ENCODE measurements at places on chromosomes 7 and 10.

DNA sequence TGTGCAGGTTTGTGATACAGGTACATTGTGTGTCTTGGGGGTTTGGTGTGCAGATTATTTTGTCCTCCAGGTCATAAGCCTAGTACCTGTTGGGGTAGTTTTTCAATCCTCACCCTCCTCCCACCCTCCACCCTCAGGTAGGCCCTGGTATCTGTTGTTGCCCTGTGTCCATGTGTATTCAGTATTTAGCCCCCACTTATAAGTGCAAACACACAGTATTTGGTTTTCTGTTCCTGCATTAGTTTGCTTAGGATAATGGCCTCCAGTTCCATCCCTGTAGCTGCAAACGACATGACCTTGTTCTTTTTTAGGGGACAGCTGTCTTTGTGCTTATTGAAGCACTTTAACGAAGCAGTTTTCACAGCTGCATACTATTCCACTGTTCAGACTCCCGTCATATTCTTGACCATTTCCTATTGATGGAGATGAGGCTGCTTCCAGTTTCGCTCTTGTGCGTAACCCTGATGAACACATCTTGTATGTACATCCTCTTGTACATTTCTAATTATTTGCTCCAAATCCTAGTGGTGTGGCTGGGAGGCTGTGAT, 47.4 kb downstream of the LHPP start:
- no peak for DNase-seq

GRCh38 chr10:97574374-97575126, 2.0 kb downstream of the ANKRD2 start:
- no peak for DNase-seq

DNA sequence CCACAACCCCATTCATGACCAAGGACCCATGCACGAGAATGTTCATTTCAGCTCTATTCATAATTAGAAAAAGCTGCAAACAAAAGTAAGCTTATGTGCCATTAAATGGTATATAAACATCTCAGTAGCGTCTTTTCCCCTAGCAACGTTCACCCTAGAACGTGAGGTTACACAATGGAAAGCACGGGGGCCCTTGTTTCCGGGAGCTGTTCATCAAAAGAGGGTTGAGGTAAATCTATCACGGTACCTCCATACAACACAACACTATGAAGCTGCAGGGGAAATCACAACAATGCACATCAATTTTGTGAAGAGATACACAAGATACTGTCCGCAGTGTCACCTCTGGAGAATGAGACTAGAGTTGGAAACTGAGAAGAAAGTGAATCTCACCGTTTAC, 80.9 kb upstream of the DDC start:
- DNase-seq, result no peak

GRCh38 chr7:43768887-43769272, 10.4 kb downstream of the BLVRA start:
- no peak for DNase-seq

DNA sequence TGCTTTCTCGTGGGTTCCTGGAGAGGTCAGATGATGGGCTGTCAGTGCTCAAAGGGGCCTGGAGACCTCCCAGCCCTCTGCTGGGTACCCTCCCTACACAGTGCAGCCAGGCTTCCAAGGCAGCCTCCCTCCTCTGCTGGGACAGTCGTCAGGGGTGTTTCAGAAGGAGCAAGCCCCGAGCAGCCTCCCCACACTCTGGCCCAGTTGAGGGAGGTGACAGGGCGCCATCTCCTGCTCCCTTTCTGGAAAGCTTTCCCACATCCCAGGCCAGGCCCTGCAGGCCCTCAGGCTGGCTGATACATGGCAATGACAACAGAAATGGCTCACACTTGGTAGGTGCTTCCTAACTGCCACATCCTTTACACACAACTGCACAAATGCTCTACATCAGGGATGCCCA, 32.1 kb downstream of the KCNMA1 start:
- DNase-seq, result no peak

GRCh38 chr7:108234281-108234680, 104.1 kb upstream of the LAMB4 start:
- DNase-seq, result no peak

- DNase-seq, result no peak
These were observed 260.2 kb downstream of the AUTS2 start for GRCh38 chr7:69858471-69858870.

DNA sequence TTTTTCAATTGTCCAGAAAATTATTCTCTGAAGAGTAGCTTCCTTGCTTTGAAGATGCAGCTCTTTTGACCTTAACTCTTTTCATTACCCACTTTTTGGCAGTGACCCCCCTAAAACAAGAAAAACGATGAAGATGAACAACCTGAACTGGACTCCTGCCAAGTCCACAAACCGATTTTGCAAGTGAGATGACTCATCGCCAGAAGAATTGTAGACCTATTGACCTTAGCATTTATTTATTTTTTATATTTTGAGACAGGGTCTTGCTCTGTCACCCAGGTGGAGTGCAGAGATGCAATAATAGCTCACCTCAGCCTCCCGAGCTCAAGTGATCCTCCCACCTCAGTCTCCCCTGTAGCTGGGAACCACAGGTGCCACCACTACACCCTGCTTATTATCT, 859.2 kb downstream of the GATA3 start:
- no peak for DNase-seq

- DNase-seq, result no peak
These were observed 31.6 kb upstream of the USP6NL start for GRCh38 chr10:11643039-11643438.

DNA sequence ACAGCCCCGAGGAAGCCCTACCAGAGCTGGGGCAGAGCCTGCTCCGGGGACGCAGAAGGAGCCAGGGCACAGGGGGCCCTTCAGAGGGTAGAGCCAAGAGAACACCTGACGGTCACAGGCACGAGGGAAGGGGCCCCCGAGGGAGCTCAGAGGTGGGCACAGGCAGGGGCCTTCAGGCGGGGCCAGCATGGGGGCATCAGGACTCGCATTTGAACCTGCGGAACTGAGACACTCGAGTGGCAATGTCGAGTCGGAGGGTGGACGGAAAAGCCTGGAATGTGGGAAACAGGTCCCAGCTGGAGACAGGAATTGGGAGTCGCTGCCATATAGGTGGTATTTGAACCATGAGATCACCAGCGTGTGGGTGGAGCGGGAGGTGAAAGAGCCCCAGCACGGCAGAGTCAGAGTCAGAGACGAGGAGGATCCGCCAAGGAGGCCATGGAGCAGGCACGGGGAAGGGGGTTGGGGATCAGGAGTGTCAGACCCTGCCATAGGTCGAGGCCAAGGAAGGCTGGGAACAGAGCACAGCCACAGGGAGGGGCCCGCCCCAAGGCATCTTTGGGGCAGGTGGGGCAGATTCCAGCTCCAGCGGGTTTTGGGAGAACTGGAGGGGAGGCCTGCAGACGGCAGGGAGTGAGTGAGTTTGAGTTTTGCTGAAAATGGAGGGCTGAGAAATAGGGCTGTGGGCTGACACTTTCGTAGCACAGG, 13.8 kb downstream of the STK32C start:
- DNase-seq, result no peak

- no peak for DNase-seq
These were observed 50.0 kb upstream of the PDK4 start for GRCh38 chr7:95646350-95646749.

GRCh38 chr7:24757353-24758275, at the start of gene GSDME:
Gene GSDME, minus strand, starts transcription at chr7:24757464. Its CDS starts 7,690 bp downstream, at chr7:24749774.
- DNase-seq, result peak; percentile 49

- DNase-seq, result peak; percentile 60
These were observed 505 bp downstream of the NUDCD3 start for GRCh38 chr7:44489955-44490350.

DNA sequence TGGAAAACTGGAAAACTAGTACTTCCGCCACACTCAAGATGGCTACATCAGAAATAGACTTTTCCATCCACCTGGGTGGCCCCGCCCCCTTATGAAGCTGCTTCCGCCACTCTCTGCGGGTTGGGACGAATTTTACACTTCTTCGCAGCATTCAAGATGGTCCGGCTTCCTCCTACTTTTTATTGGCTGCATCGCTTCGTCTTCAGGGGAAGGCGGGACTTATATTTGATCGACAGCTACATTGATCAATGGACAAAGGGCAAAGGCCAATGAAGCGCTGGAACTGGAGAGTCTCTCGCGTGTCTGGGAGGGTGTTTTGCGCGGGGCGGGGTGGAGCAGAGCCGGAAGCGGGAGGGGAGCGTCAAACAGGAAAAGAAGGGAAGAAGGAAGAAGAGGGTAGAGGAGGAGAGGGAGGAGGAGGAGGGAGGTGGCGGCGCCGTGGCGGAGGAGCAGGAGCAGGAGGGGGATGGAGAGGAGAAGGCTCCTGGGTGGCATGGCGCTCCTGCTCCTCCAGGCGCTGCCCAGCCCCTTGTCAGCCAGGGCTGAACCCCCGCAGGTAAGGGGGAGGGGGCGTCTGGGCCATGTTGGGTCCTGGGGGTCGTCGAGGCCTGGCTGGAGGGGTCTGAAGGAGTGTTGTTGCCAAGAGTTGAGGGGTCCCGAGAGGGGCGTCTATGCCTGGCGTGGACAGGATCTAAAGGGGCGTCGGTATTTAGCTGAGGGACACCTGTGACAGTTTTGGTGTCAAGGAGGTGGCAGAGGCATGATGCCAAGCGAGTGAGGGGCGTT, at the start of gene WBP1L:
Gene WBP1L, plus strand, starts transcription at position 361 of the 786 bp plus-strand sequence. Its CDS starts 106 bp downstream, at position 467.
- peak; percentile 99 for DNase-seq

DNA sequence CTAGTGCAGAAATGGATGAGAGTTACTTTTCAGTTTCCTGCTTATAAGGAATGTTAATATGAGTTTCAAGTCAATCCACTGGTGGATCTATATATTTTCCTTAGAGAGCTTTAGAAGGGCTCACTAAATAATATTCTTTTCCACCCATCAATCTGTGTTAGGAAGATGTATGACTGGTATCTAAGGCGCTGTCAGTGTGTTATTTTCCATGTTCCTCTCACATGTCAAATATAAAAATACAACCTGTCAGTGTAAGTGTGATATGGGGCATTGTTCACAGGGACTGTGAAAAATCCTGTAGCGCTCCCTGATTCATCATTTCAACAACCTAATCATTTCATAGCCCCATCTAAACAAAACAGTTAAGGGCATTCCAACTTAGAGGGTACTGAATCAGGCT, 203.1 kb downstream of the TMEM26 start:
- DNase-seq, result no peak

DNA sequence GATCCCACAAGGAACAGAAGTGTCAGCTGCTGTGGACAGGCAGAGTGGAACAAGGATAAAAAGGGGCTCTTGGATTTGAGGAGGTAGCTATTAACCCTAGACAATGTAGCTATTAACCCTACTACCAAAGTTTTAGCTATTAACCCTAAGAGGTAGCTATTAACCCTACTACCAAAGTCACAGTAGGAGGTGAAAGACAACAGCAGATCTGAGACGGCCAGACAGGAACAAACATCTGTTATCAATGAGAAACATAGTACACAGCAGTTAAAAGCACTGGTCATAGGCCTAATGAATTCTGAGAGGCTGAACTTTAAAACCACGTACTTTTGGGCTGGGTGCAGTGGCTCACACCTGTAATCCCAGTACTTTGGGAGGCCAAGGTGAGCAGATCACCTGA, 11.9 kb downstream of the ERCC6 start:
- DNase-seq, result no peak

DNA sequence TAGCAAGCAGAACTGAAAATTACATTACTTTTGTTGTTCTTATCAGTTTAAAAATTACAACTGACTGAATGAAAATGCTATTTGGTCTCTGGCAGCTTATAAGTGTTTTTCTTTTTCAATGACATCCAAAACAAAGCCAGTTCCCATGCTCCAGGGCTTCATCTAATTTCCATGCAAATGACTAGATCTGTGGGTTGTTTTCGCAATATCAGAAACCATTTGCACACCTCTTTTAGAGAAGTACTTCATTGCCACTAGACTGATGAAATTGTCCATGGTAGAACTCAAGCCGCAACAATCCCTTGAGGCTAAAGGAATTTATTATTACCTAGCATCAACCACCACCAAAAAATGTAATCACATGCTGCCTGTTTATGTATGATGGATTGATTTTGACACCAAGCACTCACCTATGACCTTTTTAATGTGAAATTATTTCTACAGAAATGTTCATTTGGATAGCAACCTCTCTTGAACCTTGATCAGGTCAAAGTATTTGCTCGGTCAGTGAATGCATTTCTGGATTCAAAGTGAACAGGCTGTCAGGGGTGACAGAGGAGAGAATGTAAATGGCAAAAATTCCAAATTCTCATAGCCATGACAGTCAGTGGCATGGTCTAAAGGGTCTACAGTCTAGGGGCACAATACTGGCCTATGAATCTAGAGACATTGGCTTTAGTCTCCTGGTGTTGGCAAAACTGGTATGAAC, 769.3 kb downstream of the SORCS1 start:
- DNase-seq, result no peak

DNA sequence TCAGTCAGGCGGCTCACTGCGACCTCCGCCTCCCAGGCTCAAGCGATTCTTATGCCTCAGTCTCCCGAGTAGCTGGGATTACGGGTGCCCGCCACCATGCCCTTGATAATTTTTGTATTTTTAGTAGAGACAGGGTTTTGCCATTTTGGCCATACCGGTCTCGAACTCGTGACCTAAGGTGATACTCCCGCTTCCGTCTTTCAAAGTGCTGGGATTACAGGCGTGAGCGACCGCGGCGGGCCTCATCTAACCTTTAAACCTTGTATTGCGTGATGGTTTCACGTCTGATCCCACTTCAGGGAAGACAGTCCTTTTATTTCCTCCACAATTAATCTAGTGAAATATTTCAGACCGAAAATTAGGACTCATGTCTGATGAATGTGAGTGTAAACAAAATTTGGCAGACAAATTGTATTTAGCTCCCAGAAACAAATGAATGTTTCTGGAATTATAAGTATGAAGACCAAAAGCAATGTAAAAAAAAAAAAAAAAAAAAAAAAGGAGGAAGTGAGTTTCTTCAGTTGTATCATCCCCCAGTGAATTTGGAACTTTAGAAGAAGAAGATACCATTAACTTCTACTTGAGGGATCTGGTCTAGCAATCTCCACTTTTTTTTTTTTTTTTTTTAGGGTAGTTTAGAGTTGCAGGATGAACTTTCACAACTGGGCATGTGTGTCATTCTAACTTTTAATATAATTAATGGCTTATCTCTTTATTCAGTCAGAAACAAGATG, 1.6 kb downstream of the NUP42 start:
- DNase-seq, result no peak
